ENCODE measurements at places on chromosomes 2 and 18. TPM values are rescaled to one million over a fixed set of nuclear protein-coding genes. Genes with fewer than 3 reads are reported as not detected.

GRCh38 chr2:128628996-128629395 lies 310.3 kb upstream of the HS6ST1 start:
- no peak for DNase-seq

DNA sequence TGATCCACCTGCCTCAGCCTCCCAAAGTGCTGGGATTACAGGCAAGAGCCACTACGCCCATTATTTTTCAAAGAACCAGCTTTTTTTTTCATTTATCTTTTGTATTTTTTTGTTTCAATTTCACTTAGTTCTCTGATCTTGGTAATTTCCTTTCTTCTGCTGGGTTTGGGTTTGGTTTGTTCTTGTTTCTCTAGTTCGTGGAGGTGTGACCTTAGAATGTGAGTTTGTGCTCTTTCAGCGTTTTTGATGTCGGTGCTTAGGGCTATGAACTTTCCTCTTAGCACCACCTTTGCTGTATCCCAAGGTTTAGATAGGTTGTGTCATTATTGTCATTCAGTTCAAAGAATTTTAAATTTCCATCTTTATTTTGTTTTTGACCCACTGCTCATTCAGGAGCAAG lies 86.7 kb upstream of the MSTN start:
- DNase-seq = no peak

DNA sequence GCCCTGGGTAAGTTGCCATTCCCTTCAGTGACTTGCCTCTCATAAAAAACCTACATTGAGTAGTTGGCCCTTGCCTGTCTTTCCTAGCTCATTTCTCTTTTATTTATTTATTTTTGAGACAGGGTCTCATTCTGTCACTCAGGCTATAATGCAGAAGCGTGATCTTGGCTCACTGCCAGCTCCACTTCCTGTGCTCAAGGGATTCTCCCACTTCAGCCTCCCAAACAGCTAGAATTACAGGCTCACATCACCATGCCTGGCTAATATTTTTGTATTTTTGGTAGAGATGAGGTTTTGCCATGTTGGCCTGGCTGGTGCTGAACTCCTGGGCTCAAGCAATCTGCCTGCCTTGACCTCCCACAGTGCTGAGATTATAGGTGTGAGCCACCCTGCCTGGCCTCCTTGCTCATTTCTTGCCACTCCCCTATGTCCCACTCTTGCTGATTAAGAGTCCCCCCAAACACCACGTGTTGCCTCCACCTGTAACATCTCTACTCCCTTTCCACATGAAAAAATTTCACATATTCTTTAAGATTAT lies 12.6 kb downstream of the EVA1A start:
- no peak for DNase-seq

DNA sequence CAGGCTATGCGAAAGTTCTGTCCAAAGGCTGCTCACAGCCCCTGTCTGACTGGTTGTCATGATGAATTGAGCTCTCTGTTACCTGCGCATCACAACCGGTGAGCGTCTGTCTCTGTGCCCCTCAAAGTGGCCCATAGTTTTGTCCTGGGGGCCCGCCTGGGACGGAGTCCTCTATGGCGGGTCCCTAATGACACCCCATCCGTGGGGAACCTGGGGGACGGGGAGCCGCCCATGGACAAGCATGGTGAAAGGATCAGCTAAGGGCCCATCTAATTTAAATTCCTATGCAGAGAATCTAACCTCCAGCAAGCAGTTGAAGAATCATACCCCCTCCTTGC lies 473 bp downstream of the ELMOD3 start:
- DNase-seq = no peak

DNA sequence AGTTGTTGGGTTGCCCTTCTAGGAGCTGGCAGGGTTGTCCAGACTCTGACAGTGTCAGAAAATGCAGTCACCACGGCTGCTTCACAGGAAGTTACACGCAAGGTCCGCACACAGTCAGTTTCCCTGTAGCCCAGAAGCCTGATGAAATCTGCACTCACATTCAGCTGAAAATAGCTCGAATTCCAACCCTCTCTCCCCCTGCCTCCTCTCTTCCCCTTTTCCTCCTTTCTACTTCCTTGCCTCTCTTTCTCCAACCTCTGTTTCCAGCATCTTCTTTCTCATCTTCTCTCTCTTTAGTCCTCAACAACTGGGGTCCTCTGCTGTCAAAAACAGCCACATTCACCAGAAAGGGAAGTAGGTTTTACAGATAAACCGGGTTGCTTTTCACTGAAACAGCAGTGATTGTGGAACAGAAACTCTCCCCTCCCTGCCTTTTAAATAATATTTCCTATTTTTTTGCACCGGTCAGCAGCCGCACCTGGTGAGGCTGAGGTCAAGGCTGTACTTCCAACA lies 69.3 kb downstream of the BCL11A start:
- no peak for DNase-seq

- no peak for DNase-seq
These were observed 5.9 kb downstream of the SCYGR3 start for GRCh38 chr2:227608561-227609338.

GRCh38 chr18:77161961-77162360 lies 29.4 kb upstream of the MBP start:
- DNase-seq = no peak

DNA sequence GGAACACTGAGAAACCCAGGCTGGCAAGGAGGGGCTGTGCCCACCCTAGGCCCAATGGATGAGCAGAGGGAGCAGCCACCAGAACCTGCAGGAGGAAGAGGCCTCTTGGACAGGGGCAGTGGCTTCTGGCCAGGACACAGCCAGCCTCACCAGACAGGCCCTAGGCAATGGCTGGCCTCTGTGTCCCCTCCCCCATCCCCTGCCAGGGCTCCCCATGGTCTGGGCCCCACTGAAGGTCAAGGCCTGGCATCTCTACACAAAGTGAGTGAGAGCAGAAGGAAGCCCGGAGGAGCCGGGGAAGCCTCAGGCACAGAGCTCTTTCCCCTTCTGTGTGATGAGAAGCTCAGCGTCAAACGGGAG lies 6.3 kb downstream of the PRLH start:
- no peak for DNase-seq

- no peak for DNase-seq
These were observed 331.1 kb upstream of the SLC14A2 start for GRCh38 chr18:45284174-45284573.

DNA sequence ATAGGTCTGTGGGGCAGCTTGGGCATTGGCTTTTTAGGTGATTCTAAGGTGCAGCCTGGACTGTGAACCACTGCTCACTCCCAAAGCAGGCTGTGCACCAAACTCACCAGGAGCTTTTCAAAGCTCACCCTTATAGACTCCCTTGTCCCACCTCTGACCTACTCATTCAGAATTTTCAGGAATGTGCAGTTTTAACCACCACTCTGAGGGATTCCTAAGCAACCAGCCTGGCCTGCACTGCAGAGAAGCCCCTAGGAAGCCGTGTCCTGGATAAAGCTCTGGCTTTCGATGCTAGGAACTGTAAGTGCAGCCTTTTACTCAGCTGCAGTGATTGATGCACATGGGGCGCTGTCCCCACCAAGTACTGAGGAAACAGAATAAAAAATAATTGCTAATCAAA lies 33.0 kb downstream of the MRO start:
- DNase-seq = no peak

DNA sequence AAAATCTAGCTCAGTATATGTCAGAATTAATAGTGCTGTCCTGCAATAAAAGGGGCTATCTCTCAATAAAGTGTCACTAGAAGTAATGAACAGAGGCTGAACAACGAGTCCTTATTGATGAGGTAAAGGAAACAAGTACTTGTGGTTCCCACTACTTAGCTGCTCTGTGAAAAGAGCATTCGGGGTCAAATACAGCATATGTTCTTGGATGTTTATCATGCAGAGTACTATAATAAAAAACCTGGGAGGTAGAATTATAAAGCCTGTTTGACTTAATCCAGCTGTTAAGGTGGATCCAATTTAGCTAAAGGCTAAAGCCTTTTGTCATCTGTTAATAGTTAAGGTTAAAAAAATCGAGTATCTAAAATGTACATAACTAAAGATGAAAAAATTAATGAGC lies 32.4 kb downstream of the SLC35F5 start:
- DNase-seq = no peak

DNA sequence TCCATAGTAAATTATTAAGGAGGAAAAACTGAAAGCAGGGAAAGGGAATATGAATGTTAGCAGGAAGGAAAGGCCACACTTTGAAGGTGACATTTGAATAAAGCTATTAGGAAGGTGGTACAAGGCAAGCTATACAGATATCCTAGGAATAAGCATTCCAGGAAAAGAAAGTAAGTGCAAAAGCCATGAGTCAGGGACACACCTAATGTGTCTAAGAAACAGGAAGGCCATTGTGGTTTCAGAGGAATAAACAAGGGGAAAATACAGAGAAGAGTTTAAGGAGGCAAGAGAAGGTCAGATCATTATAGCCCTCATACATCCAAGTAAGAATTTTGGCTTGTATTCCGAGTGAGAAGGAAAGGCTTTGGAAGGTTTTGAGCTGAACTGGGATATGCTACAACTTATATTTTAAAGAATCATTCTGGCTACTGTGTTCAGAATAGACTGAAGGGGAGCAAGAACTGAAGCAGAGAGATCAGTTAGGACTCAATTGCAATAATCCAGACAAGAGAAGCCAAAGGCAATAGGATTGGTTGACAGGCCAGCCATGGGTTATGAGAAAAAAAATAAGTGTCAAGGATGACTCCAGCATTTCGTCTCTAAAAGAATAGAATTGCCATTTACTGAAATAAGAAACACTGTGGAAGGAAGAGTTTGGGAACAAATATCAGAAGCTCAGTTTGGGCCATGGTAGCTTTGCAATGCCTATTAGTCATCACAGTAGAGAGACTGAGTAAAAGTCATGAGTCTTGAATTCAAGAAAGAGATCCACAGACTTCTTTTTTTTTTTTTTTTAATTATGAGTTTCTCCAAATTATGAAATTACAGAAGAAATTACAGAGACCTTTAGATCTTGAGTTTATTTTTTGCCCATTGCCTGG lies 11.3 kb downstream of the RAD51AP2 start:
- no peak for DNase-seq

DNA sequence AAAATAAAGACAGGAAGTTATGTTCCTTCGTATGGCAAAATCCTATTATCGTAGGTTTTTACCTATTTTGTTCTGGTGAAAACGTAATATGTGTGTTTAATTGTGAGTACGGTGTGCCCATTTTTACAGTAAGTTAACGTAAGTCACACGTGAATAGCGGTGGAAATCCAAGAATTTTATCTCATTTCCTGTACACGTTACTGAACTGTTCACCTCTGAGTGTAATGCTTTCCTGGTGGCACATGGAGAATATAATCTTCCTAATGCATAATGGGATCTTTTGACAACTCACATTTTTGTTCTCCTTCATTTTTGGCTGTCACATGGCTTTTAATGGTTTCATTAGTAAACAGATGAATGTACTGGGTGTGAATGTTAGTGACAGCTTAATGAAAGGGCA lies 28.2 kb downstream of the BCL2L11 start:
- DNase-seq = peak; percentile 92

GRCh38 chr2:230895536-230896345 lies 29.3 kb downstream of the GPR55 start:
- no peak for DNase-seq

DNA sequence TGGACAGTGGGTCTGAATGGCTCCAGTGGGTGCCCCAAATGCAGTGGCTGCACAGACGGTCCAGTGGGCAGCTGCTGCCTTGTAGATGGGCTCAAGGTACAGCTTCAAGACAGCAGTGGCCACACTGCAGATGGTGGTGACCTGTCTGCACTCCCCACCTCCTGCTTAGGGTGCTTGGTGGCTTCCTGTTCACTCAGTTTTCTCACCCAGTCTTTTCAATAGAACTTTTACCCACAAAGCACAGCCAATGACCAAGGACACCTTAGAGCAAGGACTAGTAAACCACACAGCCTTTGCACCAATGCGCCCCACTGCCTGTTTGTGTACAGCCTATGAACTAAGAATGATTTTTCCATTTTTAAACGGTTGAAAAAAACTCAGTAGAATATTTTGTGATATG lies 34.9 kb downstream of the MEX3C start:
- DNase-seq = no peak

- no peak for DNase-seq
These were observed 100.3 kb upstream of the KCTD1 start for GRCh38 chr18:26648509-26649192.

The ANKRD62 gene
- not detected for total RNA-seq

The ZNF385B gene
- not detected for total RNA-seq

The CAPN14 gene
- under 0.01 TPM for total RNA-seq

The CFAP65 gene
- total RNA-seq = not detected

The INO80C gene
- 13.8 TPM for total RNA-seq

Data from dermis microvascular lymphatic vessel endothelial cell (primary cell).